Tongue (tissue), 3 donors: ENCODE measurements at places on chromosomes 5 and 9.

DNA sequence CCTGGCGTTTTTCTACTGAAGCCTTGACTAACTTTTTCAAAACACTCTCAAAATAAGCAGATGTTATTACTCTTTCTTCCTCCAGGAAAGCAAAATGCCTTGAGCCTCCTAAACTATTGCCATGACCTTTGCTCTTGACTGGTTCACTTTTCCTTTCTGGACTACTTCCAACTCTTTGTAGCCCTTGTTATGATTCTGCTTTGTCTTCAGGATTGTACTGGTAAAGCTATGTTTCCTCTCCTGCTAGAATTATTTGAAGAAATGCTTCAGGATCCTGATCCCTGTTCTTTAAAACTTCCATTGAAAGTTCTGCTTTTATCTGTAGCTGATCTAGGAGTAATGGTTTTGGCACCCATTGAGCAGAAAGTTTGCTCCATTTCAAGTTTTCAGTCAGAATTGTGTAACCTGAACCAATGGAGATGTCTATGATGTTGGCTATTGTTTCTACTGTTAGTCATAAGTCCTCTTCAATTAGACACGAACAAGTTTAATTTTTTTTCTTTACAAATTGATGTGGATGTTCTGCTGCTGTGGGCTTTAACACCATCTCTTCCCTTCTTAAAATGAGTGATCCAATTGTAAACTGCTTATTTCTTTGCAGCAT lies 1356.4 kb downstream of the EFNA5 start:
- no peak for DNase-seq

- DNase-seq = no peak
Observed at GRCh38 chr9:22216730-22217172, 207.6 kb upstream of the CDKN2B start.

- DNase-seq = no peak
Observed at GRCh38 chr9:109894473-109894872, 114.5 kb downstream of the PALM2AKAP2 start.

- DNase-seq = no peak
Observed at GRCh38 chr5:9192266-9192665, 353.6 kb downstream of the SEMA5A start.

- no peak for DNase-seq
Observed at GRCh38 chr5:174877987-174878386, 153.6 kb downstream of the MSX2 start.
